ENCODE measurements at places on chromosomes 13 and 19. TPM values are rescaled to one million over a fixed set of nuclear protein-coding genes. Genes with fewer than 3 reads are reported as not detected.

CASP14 gene
- total RNA-seq, result not detected

ZNF497 gene
- total RNA-seq, result 1.4 TPM

FXYD1 gene
- total RNA-seq, result not detected

ZNF571 gene
- total RNA-seq, result 5.6 TPM

DDX39A gene
- 49.2 TPM for total RNA-seq

FXYD7 gene
- total RNA-seq, result not detected

LILRA1 gene
- not detected for total RNA-seq

UNC13A gene
- under 0.01 TPM for total RNA-seq

DNAAF3 gene
- total RNA-seq, result 0.59 TPM

ZNF773 gene
- total RNA-seq, result 30.0 TPM

ZNF681 gene
- 0.88 TPM for total RNA-seq

FCER2 gene
- total RNA-seq, result not detected

CLEC4M gene
- not detected for total RNA-seq

PROZ gene
- not detected for total RNA-seq

CXCL17 gene
- total RNA-seq, result not detected

F10 gene
- total RNA-seq, result 0.29 TPM
